ENCODE measurements at places on chromosomes 2 and 18.
A peak's percentile ranks its signal among the peaks of the same experiment; 100 is the strongest.

DNA sequence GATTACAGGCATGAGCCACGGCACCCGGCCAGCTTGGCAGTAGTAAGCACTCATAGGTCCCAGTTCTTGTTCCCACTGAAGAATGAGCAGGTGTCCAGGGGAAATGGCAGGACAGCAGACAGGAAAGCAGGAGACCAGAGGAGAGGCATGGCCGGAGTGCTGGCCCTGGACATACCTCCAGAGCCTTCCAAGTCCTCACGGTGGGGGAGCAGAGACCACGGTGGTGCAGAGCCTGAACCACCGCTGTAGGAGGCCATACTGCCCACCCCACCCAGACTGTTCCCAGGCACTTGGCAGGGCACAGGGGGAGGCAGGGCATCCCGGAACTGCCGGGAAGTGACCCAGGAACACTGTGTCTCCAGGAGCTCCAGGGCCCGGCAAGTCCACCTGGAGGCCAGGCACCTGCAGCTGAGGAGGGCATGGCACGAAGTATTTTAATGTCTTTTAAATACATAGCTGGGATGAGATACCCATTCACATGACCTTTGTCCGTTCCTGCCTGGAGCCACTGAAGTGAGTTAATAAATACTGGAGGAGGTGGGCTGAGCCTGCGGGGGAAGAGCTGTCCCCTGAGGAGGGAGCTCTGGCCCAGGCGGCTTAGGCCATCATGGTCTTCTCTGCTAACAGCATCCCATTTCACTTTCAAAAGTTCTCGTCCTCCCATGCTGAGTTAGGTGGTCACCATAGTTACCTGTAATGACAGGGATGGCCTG is 49.7 kb upstream of the TFCP2L1 start:
- DNase-seq: no peak

DNA sequence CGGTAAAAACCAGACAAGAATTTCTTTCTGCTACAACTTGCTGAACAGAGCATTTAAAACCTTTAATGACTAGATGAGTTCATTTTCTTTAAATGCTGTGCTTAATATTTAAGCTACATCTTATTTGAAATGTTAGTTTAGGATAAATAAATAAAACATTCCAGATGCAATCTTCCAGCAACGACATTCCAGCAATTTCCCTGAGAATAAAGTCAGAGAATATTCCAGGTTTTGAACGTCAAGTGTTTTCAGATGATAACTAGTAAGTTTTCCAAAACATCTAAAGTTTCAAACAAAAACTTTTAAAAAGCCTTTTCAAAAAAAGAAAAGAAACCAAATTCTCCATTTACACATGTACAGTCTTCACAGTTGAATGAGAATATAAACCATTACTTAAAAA is 104.8 kb downstream of the PPP1R1C start:
- DNase-seq: no peak

GRCh38 chr2:1487758-1488157 is 74.5 kb downstream of the TPO start:
- no peak for DNase-seq

- DNase-seq: no peak
These were observed 521.2 kb downstream of the SLC4A3 start for GRCh38 chr2:220148471-220149248.

- DNase-seq: no peak
These were observed 390.9 kb upstream of the VWC2L start for GRCh38 chr2:214019973-214020345.

- no peak for DNase-seq
These were observed 265.1 kb downstream of the NEDD4L start for GRCh38 chr18:58309099-58309498.

DNA sequence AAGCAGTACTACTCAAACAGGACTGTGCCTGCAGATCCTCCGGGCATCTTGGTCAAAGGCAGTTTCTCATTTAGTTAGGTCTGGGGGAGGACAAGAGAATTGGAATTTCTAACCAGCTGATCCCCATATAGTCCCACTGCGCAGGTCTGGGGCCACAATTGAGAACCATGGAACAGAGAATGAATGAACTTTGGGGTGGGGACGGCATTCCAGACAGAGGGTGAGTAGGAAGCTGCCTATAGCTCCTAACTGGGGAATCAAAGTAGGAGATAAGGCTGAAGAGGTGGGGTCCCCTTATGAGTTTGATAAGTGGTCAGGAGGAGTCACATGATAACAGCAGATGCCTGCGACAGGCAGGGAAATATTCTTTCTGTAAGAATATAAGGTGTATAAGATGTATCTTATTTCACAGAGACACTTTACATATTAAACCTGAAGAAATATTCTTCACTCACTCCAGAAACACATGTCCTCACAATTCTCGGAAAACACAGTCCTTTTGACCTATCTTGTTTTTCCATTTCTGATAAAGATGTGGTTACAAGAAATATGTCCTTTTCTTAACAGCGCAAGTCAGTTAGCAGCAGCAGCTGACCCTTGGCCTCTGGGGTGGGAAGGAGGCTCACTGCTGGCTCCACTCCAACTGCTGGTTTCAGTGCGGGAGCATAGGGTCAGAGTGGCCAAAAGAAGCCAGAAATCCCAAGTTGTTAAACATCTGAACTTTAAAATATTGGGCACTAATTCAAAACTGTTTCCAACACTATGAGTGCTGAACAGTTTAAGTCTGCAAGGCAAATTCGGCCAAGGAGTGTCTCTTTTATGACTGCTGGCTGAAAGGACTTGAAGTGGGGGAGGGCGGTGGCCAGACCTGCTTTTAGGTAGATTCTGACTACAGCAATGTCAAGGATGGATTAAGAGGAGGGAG is 12.6 kb upstream of the TMEM214 start:
- DNase-seq: no peak

GRCh38 chr18:29871246-29871645 is 1171.3 kb downstream of the DSC3 start:
- DNase-seq: no peak

- no peak for DNase-seq
These were observed 31.8 kb downstream of the AGFG1 start for GRCh38 chr2:227503433-227504406.

DNA sequence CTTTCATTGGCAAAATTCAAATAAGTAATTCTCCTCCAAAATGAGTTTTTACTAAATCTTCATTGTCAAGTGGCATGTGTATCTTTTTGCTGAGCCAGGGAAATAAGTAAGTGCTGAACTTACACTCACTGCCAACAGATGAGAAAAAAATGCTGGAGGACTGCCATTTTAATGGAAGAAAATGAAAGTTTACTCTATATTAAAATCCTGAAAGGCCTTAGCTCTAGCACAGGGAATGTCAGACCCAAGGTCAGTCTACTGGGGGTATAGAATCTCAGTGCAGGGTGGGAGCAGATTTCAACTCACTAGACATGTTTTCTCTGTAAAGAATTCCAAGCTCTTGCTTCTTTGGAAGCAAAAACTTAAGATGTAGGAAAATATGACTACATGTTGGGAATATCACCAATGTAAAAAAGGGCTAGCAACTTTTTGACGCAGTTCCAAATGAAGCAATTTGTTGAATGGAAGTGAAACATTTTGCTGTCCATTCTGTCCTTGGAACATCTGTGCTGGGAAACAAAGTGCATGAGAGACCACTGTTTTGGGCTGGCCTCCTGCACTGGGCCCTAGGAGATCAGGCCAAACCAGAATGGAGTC is 127.0 kb downstream of the ST6GAL2 start:
- DNase-seq: peak; percentile 67

DNA sequence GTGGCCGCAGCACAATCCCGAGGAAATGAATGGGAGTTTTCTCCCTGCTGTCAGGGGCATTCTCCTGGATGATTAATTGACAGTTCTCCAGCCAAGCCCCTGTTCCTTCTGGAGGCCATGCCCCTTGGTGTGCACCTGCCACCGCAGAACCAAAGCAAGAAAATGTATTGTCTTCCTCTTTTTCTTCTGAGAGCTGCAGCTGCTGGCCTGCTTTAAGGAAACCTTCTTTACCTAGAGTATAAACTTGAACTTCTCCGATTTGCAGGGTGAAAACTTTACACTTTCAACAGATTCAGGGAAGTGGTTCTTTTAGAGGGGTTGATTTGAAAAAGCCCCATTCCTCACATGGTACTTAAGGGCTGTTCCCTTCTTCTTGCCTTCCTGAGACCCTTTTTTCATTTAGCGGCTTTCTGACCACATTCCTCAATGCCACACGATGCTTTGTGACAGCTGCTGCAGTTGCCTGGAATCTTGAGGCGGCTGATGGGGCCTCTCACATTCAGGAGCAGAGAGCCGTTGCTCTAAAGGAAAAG is 402.8 kb downstream of the TXNL1 start:
- peak; percentile 9 for DNase-seq

GRCh38 chr18:34965108-34965507 is 76.1 kb upstream of the MAPRE2 start:
- peak; percentile 44 for DNase-seq

DNA sequence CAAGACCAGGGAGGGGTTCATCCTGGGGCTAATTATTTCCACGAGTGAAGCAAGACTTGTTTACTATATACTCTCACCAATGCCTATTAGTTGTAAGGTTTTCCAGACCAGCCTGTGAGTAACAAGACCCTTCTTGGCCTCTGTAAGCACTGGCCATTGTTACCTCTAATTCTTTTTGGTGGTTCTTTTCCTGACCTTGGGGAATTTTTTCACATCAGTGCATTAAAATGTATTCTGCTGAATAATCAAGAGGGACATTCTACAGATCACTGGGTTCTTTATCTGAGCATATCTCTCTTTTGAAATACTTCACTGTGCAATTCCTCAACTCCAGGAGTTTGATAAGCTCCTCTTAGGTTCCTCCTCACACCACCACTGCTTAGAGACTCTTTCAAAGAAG is 909.9 kb upstream of the ACVR2A start:
- DNase-seq: no peak

DNA sequence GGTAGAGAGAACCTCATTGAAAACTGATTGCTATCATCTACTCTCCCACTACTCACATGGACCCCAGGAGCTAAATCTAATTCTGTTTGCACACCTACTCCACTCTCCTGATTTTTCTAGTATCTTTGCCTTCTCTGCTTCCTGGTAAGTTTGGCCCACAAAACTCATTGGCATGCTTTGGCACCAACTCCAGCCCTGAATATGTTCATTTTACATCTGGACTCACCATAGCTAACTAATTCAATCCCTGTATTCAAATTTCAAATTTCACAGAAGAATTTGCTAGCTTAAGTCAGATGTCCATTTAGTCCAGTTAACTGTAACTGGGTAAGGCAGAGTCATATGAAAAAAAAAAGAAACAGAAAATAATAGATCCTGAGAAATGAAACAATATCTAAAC is 442.1 kb downstream of the SUCLG1 start:
- DNase-seq: no peak

GRCh38 chr2:66343259-66343658 is 91.7 kb upstream of the MEIS1 start:
- no peak for DNase-seq

DNA sequence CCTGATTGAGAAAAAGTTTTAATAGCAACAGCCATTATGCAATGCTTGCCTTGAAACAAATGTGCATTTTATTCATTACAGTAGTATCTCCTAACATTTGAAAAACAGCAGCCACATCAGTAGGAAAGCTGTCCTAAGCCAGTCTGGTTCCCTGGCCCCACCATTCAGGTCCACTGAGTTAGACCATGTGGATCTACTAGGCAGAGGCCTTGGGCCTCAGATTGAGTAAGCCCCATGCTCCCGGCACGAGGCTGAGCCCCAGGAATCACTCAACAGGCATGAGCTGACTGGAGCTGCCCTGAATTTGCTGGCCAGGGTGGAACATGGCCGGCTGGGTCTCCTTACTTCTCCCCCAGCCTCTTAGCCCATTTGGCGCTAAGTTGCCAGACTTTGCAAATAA is 103.4 kb downstream of the ZFP36L2 start:
- no peak for DNase-seq

DNA sequence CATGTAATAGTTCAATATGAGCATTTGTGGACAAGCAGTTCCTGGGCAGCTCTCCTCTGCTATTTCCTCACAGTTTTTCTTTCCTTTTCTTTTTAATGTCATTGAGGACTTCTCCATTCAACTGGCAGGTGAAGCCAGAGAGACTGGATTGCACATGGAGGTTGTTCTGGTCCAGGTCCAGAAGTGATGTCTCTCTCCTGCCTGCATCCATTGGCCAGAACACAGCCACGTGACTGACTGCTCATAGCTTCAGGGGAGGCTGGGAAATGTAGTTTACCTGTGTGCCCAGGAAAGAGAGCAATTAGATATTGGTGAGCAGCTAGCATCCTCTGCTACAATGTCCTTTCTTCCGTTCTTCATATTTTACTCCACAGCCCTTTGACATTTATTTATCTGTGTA is 20.2 kb upstream of the ADAM23 start:
- peak; percentile 43 for DNase-seq

DNA sequence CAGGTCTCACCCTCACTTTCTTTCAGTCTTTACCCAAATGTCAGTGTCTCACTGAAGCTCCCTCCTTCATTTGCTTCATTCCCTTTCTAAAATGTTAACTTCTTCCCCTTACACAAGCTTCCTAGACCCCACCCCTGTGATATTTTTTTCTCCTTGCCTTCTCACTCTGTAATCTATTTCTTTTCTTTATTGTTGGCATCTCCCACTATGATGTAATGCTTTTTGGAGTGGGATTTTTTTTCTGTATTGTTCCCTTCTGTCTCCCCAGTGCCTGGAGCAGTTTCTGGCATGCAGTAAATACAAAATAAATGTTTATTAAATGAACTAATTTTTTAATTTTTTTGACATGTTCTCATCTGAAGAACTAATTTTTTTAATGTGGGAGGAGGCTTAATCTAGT is 55.9 kb upstream of the MAP3K20 start:
- DNase-seq: peak; percentile 39
